ENCODE measurements at places on chromosomes 12 and 14. TPM values are rescaled to one million over a fixed set of nuclear protein-coding genes. Genes with fewer than 3 reads are reported as not detected.

GRCh38 chr14:73426877-73427276 lies 31.5 kb downstream of the NUMB start:
- no peak for DNase-seq

GRCh38 chr12:50282721-50283228 lies 545 bp downstream of the LIMA1 start:
- peak; percentile 45 for DNase-seq

DNA sequence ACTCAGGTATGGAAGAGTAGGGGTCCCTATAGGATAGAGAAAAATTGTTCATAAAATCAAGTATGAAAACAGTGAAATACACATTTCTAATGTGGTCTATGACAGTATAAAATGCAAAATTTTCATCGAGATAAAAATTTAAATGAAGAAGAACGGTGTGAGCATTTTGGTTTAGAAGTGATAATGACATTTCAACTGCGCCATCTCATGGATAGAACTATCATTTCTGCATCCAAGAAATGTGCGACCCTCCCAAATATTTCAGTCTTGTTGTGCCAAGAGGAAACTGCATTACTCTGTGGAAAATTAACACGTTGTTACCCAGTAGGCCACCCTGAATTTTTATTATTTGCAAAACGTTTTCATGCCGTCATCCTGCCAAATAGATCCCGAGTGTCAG lies 108.8 kb downstream of the CRACR2A start:
- DNase-seq = no peak

DNA sequence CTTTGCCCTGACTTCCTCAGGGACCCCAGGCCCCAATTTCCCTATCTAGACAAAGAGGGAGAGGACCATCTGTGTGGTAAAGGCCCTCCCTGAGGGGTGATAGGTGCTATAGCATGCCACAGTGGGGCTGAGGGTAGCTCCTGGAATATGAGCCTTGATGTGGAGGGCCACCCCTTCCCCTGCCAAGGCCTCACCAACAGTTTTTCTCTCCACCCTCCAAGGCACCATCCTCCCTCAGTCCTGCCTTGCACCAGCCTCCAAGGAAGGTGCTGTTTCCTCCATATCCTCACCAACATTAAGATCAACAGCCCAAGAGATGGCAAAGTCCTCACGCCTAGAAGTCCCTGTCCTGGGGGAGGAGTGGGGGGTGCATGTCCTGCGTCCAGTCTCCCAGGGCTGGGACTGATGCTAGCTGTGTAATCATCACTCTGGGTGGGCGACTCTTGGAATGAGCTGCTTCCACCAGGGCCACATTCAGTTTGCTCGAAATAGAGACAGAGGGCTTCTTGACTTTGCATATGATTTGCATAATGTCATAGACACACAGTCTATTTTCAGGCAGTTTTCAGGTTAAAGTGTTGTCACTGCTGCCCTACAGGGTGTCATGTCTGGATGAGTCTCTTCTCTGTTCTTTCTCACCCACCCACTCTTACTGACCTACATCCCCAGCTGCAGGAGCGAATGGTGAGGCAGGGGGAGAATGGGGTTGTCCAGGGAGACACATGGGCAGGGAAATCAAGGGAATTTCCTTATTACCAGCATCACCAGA lies 17.4 kb downstream of the ACVRL1 start:
- no peak for DNase-seq

GRCh38 chr12:119740830-119741229 lies 72.9 kb downstream of the PRKAB1 start:
- DNase-seq = no peak

DNA sequence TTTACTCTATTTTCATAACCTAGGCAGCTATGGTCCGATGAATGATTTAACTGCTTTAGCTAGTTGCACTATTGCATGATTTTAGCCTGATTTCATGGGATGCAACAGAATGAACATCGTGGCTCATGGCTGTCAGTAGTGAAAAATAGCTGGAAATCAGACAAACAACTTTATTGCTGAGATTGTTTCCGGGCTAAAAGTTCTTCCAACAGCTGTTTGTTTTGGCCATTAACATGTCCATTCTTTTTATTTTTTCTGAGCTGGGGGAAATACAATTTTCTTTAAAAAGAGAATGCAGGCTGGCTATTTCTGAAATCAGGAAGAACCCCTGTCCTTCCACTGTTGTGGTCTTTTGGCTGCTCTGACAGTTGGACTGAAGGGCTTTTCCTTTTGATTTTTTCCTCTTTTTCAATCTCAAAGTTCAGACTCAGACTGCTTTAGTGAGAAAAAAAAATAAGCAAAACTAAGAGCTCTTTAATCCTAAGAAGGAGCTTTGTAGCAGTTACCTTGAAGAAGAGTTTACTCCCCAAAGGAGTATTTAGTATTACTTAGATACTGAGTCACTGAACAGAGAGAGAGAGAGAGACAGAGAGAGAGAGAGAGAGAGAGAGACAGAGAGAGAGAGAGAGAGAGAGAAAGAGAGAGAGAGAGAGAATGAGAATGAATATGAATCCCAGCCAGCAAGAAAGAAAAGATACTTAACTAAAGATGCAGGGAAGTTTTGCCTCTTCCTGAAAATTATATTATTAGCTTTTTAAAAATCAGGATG lies at the start of gene NAV3:
TSS of gene NAV3 (plus strand) at position 312 of the 769 bp plus-strand sequence. CDS start 568 bp downstream, outside the sequence.
- no peak for DNase-seq

GRCh38 chr14:103820908-103821307 lies 26.5 kb downstream of the PPP1R13B start:
- no peak for DNase-seq

GRCh38 chr14:77599889-77600288 lies 16.5 kb downstream of the SPTLC2 start:
- DNase-seq = peak; percentile 65

- no peak for DNase-seq
Measured at GRCh38 chr12:29158115-29158763, 9.2 kb downstream of the FAR2 start.

DNA sequence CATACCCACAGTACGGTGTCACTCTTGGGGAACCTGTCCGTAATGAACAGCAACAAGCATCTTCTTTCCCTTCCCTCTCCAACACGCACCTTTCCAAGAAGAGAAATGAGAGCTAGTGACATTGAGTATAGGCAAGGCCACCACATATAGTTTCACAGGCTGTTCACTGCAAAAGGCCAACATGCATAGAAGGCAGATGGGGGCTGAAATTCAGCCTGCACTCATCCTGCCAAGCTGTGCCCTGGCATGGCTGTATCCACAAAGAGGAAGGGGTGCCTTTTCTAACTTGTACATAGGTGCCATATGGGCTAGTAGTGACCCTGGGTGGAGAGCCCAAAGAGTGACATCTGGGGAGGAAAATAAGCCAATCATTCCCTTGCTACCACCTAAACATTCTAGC lies 169.6 kb downstream of the ZFP36L1 start:
- DNase-seq = no peak

- DNase-seq = no peak
Measured at GRCh38 chr12:121534495-121535148, 46.2 kb downstream of the KDM2B start.

DNA sequence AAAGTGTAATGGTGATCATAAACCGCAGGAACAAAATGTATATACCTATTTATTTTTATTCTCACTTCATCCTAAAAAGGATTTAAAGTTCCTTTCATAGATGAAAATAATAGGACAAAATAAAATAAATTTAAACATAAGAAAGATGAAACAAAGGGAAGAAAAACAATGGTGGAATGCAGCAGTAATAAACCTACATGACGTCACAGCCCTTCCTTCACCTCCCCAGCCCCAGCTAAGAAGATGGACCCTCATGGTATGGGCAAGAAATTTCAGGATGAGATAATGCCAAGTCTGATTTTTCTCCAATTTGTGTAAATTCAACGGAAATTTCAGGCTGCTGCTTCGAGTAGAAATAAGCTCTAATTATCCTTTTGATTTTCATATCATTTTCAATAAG lies 381.0 kb downstream of the LRIG3 start:
- no peak for DNase-seq

- DNase-seq = no peak
Measured at GRCh38 chr12:22467190-22467589, 77.2 kb downstream of the C2CD5 start.

Gene MMP14
- 82.8 TPM for total RNA-seq

Gene MANSC4
- not detected for total RNA-seq

Gene CLEC4D
- not detected for total RNA-seq

Gene GARIN6
- not detected for total RNA-seq

Gene NOVA1
- 3.7 TPM for total RNA-seq

Gene PPM1H
- 8.1 TPM for total RNA-seq

Gene LIN7A
- total RNA-seq = 1.8 TPM

Gene NYNRIN
- 26.7 TPM for total RNA-seq

Gene BBOF1
- total RNA-seq = 2.8 TPM

Data from colonic mucosa (tissue), 4 donors.